Ovary (tissue), 10 donors: ENCODE measurements at places on chromosomes 6 and 20. TPM values are rescaled to one million over a fixed set of nuclear protein-coding genes. Genes with fewer than 3 reads are reported as not detected.

DNA sequence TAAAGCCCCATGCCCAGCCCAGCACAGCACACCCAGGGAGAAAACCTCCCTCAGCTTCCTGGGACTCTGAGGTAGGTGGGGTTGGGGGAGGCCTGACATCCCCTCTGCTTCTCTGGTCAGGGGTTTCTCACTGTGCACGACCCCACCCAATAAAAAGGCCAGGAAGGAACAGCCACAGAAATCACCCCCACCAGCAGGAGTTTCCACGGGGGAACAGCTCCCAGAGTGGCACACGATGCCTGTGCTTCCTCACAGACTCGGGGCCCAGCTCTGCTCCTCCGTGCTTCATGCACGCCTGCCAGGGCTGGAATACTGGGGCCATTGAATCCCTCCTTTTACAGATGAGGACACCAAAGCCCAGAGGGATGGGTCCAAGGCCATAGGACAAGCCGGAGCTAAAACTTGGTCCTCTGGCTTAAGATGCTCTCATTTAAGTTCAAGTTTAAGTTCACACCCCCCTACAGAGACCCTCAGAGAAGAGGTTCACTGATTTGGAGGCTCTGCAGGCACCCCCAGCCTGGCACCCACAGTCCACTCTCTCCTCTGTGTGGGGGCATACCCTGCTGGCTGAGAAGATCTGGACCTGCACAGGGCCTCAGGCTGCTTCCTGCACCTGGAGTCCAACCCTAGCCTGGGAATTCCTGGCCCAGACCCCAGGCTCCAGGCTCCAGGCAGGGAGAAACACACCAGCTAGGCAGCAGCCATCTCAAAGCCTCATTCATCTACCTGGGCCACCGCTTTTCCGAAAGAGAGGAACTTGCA is 14.3 kb downstream of the ACSS1 start:
- H3K36me3 ChIP-seq: no peaks in the 10 kb centered on the region
- no peak for DNase-seq
- H3K27me3 ChIP-seq: no peaks in the 10 kb centered on the region
- no peak overlapping the region for H3K4me3 ChIP-seq

The NKX2-4 gene
- not detected for total RNA-seq

- H3K27ac ChIP-seq: no peak overlapping the region
- no peak overlapping the region for H3K4me3 ChIP-seq
- DNase-seq: no peak
- no peaks in the 10 kb centered on the region for H3K4me1 ChIP-seq
- H3K36me3 ChIP-seq: no peaks in the 10 kb centered on the region
These were observed 175.6 kb upstream of the PDE7B start for GRCh38 chr6:135675862-135676261.

- H3K27ac ChIP-seq: no peak overlapping the region
- H3K36me3 ChIP-seq: no peaks in the 10 kb centered on the region
- H3K4me3 ChIP-seq: peak overlapping the region; percentile 33
- no peaks in the 10 kb centered on the region for H3K27me3 ChIP-seq
These were observed 47.1 kb downstream of the MCUR1 start for GRCh38 chr6:13767121-13767808.

GRCh38 chr6:157861184-157861583 is 38.1 kb downstream of the SNX9 start:
- DNase-seq: no peak
- no peak overlapping the region for H3K4me3 ChIP-seq
- peaks cover 6% of the 10 kb centered on the region for H3K4me1 ChIP-seq
- H3K27ac ChIP-seq: no peak overlapping the region

- H3K4me3 ChIP-seq: no peak overlapping the region
- H3K4me1 ChIP-seq: peaks cover 5% of the 10 kb centered on the region
- no peaks in the 10 kb centered on the region for H3K36me3 ChIP-seq
These were observed 9.4 kb downstream of the FOXP4 start for GRCh38 chr6:41555326-41556300.

The MATN4 gene
- total RNA-seq: 0.10 TPM

DNA sequence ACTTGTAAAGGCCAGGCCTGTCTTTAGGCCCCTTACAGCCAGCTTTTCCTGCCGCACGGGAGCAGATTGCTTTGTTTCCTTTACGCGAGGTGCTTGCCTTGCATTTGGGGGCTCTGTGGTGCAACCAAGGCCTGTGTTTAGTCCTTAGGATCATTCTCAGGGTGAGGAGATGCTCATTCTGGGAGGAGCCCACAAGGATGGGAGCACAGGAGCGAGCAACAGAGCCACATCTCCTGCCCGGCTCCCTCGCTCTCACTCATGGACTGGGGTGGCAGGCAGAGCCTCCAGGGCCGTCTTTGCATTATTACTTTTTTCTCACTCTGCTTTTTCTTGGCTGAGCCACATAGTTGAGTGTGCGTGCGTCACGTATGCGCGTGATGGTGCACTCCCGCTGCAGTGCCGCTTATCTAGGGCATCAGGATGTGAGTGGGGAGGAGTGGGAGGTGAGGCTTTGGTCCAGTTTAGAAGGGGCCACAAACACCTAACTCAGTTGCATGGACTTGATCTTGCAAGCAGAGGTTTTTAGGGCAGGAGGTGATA is 19.1 kb downstream of the DYNLRB1 start:
- no peaks in the 10 kb centered on the region for H3K36me3 ChIP-seq
- no peak for DNase-seq
- no peaks in the 10 kb centered on the region for H3K27me3 ChIP-seq
- no peaks in the 10 kb centered on the region for H3K4me1 ChIP-seq
- no peak overlapping the region for H3K4me3 ChIP-seq
